ENCODE measurements at places on chromosomes 1 and 21.

- no peak for DNase-seq
Measured at GRCh38 chr1:11295905-11296304, 22.9 kb downstream of the UBIAD1 start.

DNA sequence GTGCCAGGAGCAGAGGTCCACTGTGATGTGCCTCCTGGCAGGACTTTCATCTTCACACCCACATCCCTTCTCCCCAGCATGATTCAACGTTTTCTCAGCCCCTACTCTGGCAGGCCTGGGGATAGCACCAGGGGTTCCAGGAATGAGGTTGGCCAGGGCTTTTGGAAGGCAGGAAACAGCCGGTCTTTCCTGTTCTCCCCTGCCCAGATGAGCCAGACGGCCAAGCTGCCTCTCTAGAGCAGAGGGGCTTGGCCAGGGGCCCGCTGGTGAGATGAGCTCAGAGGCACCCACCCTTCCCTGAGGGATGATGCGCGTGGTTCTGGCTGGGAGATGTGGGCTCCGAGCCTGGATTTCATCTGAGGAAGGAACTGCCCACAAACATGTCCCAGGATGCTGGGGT is 4.3 kb upstream of the MFAP2 start:
- no peak for DNase-seq

GRCh38 chr1:55965981-55966461 is 613.3 kb downstream of the PLPP3 start:
- DNase-seq: no peak

DNA sequence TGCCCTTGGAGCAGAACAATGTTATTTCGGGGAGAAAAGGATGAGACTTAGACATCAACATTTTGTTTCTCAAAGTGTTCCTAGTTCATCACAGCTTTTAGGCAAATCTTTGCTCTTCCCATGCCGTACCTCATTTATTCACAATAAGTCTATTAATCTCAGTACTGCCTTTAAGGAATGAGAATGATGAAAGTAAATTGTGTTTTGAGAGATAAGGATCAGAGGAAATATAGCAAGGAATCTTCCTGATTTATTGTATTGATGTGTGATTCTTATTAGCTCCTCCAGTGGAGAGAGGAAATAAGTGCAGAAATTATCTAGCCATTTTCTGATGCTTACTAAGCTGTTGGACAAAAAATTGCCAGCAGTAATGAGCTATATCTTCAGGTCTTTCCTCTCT is 2.0 kb downstream of the POLR3C start:
- DNase-seq: no peak

- no peak for DNase-seq
Measured at GRCh38 chr21:26055841-26056264, 114.7 kb downstream of the APP start.

GRCh38 chr1:108969346-108969745 is 6.1 kb upstream of the CLCC1 start:
- DNase-seq: no peak

- no peak for DNase-seq
Measured at GRCh38 chr1:241411776-241412338, 54.9 kb upstream of the RGS7 start.

DNA sequence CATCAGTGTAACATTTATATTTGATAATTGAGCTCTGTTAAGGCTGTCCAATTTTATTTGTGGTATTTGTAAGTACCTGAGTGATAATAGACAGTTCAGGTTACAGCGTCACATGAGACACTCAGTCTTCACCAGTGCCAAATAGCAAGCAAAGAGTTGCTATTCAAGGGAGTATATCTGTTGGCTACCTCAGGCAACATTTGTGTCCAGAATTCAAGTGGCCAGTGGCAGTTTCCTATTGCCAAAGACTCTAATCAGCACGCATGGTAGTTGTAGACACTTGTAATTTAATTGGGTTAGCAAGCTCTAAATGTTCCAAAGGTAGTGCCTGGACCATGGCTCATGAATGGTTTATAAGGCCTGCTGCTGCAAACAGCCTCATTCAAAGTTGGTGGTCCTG is 1524.3 kb upstream of the B3GALT2 start:
- no peak for DNase-seq

DNA sequence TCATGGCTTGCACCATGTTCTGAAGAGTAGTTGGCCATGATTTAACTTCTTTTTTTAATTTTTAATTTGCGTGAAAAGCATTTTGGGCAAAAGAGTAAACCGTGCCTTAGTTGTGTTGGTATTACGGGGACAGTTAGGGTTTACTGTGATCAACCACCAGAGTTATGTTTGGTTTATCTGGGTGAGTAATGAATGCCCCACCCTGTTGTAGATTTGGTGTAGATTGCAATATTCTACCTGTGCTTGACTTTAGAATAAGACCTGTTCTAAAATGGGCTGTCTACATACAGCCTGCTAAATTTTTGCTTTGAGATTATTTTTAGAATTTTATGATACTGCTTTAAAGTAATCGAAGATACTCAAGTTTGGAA is 1.4 kb downstream of the USP25 start:
- no peak for DNase-seq

- DNase-seq: no peak
Measured at GRCh38 chr1:25369241-25369640, 31.1 kb downstream of the TMEM50A start.

GRCh38 chr1:38071312-38072256 is 25.0 kb upstream of the POU3F1 start:
- DNase-seq: no peak

DNA sequence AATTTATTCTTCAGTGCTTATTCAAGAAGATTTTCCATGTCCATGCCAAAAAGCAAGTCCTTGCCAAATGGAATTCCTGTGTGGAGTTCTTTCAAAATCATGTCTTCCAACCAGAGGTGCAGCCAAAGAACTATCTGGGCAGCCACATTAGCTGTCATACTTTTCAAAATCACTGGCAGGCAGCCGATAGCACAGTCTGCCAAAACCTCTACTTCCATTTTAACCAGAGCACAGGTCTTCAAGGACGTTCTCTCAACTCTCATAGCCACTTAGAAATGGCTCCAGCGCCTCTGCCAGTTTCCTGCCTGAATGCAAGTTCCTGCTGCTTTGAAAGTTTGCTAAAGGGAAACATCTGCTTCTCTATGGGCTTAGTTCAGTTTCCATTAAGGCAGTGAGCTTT is 975.7 kb upstream of the ADGRL4 start:
- no peak for DNase-seq

DNA sequence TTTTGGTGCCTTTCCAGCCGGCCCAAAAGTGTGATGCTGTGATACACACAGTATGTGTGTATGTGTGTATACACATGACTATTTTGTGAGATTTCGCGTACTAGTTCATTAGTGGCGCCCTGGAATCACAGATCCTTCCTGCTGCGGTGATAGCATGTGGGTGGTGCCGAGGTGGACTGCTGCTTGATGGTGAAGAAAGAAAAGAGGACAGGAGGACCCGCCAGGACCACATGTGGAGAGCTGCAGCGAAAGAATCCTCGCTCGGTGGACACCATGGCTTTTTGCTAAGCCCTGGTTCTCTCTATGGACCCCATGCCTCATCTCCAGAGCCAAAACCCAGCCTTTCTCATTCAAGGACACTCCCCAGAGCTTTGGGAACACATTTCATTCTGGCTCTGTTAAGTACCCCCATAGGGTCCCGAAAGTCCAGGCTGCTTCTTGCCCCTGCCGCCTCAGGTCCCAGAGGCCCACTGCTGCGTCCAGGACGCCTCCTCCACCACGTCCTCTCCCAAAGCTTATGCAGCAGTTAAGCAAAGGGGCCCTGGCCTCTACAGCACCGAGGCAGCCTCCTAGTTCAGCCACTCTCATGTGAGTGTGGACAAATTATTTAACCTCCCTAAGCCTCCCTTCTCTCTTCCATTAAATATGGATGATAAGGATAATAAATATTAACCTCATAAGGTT is 32.8 kb upstream of the COX20 start:
- no peak for DNase-seq

- no peak for DNase-seq
Measured at GRCh38 chr1:81008293-81008692, 792.4 kb upstream of the ADGRL2 start.

GRCh38 chr1:59481881-59482505 is 185.1 kb downstream of the FGGY start:
- no peak for DNase-seq

Measured in GF-D8 (cell line).